ENCODE measurements at places on chromosomes 7 and 10.

DNA sequence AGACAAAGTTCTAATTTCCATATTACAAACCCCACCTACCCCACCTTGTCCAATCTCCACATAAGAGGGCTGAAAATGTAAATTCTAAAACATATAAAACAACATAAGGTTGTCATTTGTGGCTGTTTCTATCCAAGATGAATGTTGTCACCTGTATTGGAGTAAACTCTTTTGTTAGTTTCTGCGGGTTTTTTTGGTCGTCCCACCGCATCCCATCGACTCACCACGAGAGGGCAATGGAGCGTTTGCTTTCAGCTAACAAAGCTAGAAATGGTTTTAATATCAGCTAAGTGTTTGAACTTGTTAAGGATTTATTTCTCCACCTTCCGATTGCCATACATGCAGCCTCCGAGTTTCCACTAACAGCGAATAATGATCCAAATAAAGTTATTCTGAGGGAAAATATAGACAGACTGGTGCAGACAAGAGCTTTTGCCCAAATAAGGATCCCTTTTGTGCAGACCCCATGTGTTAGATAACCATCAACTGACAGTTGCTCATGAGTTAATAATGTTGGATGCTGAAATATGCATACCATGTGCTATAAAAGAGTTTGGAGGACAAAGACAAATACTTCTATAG is 137.2 kb downstream of the ARID5B start:
- peak overlapping the region; percentile 95 for H3K27ac ChIP-seq
- H3K4me1 ChIP-seq: peaks cover 94% of the 10 kb centered on the region
- H3K27me3 ChIP-seq: no peaks in the 10 kb centered on the region
- H3K36me3 ChIP-seq: peaks cover 73% of the 10 kb centered on the region
- peak overlapping the region; percentile 70 for H3K4me3 ChIP-seq
- peak; percentile 56 for DNase-seq

DNA sequence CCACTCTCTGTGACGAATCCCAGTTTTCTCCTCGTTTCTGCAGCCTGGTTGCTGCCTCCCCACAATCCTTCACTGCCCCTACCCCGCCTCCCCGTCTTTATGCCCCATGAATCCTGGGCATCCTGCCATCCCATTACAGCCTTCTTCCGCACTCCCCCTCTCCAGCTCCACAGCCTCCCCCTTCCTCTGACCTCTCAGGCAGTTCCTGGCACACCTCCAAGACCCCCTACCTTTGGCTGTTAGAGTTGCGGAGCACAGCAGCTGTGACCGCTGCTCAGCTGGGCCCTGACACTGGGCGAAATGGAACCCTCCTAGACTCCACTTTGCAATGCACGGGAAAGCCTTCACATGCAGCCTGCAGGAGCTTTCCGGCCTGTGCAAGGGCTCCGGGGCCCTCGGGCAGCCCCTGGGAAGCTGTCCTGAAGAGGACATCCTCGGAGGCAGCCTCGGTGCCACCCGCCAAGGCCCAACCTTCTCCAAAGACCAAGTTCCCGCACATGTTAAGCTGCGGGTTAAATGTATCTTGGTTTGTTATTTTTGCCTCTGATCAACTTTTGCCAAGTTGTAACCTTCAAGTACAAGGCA is 400.7 kb upstream of the MKI67 start:
- DNase-seq: no peak
- no peaks in the 10 kb centered on the region for H3K36me3 ChIP-seq
- no peak overlapping the region for H3K4me3 ChIP-seq
- H3K4me1 ChIP-seq: no peaks in the 10 kb centered on the region
- no peak overlapping the region for H3K27ac ChIP-seq

DNA sequence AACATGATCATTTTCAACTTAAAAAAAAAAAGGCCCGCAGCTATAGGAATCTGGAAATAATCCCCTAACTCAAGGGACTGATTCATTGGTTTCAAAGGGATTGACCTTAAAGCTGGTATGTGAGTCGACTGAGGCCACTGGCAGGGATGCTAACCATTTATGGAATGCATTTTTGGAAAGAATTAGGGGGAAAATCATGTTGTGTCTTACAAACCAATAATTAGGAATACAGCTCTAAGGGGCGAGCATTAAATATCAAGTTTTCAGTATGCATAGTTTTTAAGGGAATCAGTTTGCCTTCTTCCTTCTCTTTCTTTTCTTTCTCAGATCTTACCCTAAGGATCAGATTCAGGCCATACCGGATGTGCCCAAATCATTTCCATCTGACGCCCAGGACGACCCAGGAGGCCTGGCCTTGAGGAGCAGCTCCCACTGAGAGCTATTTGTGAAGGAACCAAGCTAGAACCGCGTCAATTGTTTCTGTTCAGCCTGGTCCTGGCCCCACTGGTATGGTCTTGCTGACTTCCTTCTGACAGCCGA is 48.7 kb downstream of the BPGM start:
- H3K27ac ChIP-seq: no peak overlapping the region
- H3K4me3 ChIP-seq: no peak overlapping the region
- no peak for DNase-seq
- peaks cover 30% of the 10 kb centered on the region for H3K27me3 ChIP-seq

DNA sequence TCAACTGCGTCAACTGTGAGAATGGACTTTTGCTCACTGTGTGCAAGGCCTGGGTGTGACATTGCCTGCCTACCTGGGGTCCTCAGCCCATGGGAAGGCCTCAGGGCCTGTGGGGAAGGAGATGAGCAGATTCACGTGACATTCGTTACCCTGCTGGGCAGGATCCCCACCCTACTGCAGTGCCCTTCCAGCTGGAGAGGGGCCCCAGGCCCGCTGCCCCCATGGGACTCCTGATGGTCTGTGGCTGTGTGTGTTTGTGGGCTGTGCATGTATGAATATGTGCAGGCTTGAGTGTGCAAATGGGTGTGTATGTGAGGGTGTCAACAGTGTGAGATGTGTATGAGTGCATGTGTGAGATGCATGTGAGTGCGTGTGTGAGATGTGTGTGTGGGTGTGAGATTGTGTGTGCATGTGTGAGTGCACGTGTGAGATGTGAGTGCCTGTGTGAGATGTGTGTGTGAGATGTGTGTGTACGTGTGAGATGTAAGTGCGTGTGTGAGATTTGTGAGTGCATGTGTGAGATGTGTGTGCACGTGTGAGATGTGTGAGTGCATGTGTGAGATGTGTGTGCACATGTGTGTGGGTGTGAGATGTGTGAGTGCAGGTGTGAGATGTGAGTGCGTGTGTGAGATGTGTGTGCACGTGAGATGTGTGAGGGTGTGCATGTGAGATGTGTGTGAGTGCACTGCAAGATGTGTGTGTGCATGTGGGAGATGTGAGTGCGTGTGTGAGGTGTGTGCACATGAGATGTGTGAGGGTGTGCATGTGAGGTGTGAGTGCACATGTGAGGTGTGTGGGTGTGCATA is 29.7 kb downstream of the PPIF start:
- H3K4me1 ChIP-seq: peaks cover 3% of the 10 kb centered on the region
- no peak overlapping the region for H3K4me3 ChIP-seq

DNA sequence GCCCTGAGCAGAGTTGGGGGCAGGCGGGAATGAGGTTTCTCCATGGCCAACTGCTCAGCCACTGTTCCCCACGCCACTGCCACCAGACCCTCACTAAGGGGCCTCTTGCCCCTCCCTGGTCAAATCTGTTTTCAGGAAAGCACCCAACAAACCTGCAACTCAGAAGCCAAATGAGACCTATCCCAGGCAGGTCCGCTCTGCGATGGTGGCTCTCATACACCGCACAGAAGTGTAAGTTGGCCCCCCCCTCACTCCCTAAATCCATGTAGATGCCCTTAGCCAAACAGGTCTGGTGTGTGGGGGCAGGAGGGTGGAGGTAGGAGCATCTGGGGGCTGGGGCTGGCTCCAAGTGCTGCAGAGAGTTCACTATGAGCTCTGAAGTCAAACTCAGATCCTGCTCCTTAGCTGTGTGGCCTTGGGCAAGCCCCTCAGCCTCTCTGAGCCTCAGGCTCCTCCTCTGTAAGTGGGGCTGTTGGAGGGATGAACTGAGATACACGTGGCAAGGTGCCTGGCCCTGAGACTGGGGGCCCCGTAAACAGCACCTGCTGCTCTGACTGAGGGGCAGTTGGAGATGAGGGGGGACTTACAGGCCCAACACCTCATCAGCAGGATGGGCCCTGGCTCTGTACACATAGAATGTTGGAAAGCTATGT is 1.1 kb downstream of the MMRN2 start:
- DNase-seq: no peak
- no peak overlapping the region for H3K4me3 ChIP-seq
- peaks cover 14% of the 10 kb centered on the region for H3K27me3 ChIP-seq
- H3K27ac ChIP-seq: no peak overlapping the region
- peaks cover 5% of the 10 kb centered on the region for H3K4me1 ChIP-seq

GRCh38 chr10:132021504-132022143 is 39.9 kb upstream of the BNIP3 start:
- no peaks in the 10 kb centered on the region for H3K36me3 ChIP-seq
- H3K27me3 ChIP-seq: peaks cover 34% of the 10 kb centered on the region
- no peak overlapping the region for H3K27ac ChIP-seq
- DNase-seq: no peak
- H3K4me3 ChIP-seq: no peak overlapping the region

DNA sequence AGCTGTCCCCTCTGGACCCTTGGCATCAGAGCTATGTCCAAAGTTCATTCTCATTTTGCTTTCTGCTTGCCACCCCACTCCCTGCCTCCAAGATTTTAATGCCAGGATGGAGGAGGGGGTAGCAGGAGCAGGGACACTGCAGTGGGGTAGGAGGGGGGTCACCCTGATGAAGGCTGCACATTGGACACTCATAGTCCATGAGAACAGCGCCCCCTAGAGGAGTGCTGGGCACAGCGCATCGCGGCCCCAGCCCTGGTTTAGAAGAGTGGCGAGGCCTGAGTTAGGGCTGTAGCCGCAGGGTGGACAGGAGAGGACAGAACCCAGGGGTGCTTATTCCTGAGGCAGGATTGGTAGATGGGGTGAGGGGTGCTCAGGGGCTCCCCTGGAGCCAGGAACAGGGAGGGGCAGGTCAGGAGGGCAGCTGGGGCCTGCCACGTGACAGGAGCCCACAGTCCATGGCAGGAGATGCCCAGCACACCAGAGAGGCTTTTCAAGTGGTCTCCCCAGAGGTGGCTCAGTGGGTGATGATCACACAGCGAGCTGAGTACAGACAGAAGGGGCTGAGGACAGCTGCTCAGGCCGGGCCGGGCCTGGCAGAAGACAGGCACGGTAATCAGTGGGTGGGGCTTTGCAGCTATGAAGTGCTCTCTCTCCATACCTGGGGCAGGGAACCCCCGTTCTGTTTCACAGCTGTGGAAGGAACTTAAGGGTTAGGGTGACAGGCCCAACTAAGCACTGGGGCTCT is 71.4 kb downstream of the NEURL1 start:
- peaks cover 8% of the 10 kb centered on the region for H3K27me3 ChIP-seq
- H3K27ac ChIP-seq: no peak overlapping the region
- no peaks in the 10 kb centered on the region for H3K36me3 ChIP-seq
- H3K4me3 ChIP-seq: no peak overlapping the region
- DNase-seq: no peak

DNA sequence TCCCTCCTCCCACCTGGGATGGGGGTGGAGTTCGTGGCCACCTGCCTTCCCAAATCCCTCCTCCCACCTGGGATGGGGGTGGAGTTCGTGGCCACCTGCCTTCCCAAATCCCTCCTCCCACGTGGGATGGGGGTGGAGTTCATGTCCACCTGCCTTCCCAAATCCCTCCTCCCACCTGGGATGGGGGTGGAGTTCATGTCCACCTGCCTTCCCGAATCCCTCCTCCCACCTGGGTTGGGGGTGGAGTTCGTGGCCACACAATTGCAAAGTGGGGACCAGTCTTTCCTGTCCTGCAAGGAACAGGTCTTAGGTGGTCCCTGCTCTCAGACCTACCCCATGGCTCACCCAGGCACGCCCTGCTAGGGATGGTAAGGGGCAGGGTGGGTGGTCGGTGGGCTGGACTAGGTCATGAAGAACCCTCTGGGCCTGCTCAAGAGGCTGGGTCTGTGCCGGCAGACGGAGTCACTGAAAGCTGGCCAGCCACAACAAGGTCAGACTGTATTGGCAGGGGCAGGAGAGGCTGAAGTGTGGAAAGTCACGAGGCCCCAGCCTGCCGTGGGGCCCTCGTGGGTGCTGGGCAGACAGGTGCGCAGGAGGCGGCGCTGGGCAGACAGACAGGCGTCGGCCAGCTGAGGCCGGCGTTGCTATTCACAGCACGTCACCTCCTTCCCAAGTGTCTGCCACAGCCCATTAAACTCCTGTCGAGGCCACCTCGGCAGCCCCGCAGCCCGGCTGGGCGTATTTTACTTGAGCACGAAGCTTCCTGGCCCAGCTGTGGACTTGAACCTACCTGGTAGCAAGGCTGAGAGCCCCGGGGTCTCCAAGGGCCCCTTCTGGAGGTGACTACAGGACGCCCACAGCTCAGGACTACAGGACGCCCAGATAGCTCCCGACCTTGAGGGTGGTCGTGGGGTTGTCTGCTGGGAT is 4.1 kb downstream of the KNDC1 start:
- H3K27me3 ChIP-seq: peaks cover 63% of the 10 kb centered on the region
- peaks cover 2% of the 10 kb centered on the region for H3K4me1 ChIP-seq
- DNase-seq: no peak
- H3K4me3 ChIP-seq: no peak overlapping the region

- no peak overlapping the region for H3K27ac ChIP-seq
- H3K36me3 ChIP-seq: peaks cover 36% of the 10 kb centered on the region
- no peaks in the 10 kb centered on the region for H3K27me3 ChIP-seq
- no peak for DNase-seq
- no peak overlapping the region for H3K4me3 ChIP-seq
These were observed 199.0 kb downstream of the EBF3 start for GRCh38 chr10:129764901-129765663.

DNA sequence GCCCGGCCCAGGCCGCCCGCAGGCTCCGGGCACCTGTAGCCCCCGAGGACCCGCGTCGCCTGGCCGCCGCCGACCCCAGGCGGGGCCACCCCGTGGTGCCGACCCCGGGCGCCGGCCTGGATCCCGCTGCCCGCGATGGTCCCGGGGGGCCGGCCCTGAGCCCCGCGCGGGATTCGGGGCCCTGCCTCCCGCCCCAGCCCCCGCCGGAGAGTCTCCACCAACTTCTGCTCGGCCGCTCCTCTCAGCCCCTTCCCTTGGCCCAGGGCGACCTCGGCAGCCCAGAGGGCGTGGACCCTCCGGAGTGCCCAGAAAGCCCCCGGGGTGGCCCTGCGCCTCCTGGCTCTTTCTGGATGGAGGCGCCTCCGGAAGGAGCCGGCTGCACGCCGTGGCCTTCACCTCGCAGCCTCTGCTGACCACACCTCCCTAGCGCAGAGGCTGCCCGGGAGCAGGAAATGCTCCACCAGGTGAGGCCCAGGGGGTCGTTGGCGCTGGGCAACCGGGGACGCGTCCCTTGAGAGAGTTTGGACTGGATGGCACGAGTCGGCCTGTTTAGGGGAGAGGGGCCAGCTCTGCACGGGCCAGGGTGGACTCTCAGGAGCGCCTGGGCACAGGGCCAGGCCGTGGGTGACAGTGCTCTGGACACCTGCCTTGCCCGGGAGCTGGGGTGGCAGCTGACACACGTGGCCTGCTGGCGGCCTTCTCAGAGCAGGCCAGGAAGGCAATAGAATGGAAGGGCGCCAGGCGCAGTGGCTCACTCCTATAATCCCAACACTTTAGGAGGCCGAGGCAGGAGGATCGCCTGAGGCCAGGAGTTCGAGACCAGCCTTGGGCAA is 529 bp downstream of the ZNF853 start:
- no peak for DNase-seq
- peaks cover 19% of the 10 kb centered on the region for H3K4me1 ChIP-seq
- peaks cover 4% of the 10 kb centered on the region for H3K27me3 ChIP-seq
- H3K36me3 ChIP-seq: no peaks in the 10 kb centered on the region
- peak overlapping the region; percentile 72 for H3K4me3 ChIP-seq

Measured in stimulated activated naive B cell treated with anti-CD40 and anti-IgM and Interleukin-4, amounts not matched to agents 10 μg/mL and 1 μg/mL and 100 μg/mL, for 72 hours (primary cell).